ENCODE measurements at places on chromosomes 3 and 15.

DNA sequence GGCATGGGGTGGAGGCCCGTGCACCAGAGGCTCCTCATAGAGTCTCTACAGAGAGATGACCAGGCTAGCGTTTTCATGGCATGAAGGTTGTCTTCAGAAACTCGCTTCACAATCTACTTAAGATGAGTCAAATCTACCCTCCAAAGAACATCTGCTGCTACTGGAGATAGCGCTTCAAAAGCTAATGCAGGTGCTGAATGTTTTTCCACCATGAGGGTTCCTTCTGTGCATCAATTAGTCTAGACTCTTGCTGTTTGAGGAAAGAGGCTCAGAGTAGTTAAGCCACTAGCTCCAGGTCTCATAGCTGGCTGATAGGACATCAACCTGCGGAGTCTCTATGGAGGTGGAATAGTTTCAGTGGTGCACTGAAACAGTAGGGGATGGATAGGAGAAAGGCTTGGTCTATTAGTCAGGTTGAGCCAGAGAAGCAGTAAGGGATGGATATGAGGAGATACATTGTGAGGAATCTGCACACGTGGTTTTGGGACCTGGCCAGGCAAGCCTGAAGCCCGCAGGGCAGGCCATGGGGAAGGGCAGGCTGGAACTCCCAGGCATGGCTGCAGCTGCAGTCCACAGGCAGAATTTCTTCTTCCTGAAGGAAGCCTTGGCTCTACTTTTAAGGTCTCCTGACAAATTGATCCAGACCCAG lies 117.5 kb downstream of the APBA2 start:
- DNase-seq: no peak

GRCh38 chr3:72453706-72454105 lies 394.5 kb downstream of the SHQ1 start:
- DNase-seq: no peak

- DNase-seq: no peak
Observed at GRCh38 chr15:35746121-35746520, 200.2 kb upstream of the DPH6 start.

DNA sequence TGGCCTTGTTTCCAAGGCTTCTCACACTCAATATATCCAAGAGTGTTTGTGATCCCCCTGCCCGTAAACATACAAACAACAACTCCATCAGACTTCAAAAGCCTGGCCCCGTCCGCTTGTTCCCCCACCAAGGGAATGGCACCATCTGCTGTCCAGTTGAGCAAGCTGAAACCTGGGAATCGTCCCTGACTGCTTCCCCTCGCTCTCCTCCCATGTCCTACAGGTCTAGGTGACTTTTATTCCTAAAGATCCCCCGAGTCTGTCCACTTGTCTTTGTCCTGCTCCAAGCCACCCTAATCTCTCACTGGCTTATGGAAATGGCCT lies 27.9 kb upstream of the FAM174B start:
- DNase-seq: no peak

GRCh38 chr3:149658744-149659497 lies 1.1 kb upstream of the WWTR1 start:
- DNase-seq: no peak

- no peak for DNase-seq
Observed at GRCh38 chr3:126480861-126481260, 5.2 kb upstream of the ZXDC start.

DNA sequence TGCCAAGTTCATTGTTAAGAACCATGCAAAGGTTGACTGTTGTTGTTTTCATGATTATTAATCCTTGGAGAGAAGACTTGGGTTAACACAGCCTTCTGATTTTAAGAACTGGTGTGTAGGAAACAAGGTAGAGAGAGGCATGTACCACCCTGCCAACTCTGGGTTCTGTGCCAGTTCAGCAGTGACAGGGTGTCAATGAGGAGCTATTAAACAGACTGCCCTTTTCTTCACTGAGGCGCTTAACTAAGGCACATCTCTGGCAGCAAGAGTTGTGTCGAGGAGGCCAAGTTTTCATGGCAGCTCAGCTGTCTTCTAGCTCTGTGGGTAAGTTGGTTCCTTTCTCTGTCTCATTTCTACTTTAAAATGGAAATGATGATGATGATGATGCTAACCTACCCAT lies 117.6 kb downstream of the FEZF2 start:
- no peak for DNase-seq

DNA sequence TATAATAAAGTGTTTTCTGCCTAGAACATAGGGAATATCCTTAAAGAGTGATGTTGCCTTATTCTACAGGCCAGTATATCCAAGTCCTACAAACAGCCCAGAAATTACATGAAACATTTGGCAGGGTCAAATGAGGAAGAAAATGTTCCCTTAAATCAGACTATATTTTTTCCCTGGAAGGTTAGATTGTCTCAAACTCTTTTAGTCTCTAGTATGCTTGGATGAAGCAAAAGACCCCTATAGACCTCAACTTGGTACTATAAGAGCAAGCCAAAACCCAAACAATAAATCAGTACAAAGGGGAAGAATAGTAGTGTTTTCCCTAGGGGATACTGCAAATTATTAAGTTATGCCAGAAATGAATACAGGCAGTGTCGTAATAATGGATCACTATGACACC lies 310.2 kb downstream of the SLC9A9 start:
- DNase-seq: no peak

- no peak for DNase-seq
Observed at GRCh38 chr3:38555149-38555840, 59.2 kb downstream of the EXOG start.

DNA sequence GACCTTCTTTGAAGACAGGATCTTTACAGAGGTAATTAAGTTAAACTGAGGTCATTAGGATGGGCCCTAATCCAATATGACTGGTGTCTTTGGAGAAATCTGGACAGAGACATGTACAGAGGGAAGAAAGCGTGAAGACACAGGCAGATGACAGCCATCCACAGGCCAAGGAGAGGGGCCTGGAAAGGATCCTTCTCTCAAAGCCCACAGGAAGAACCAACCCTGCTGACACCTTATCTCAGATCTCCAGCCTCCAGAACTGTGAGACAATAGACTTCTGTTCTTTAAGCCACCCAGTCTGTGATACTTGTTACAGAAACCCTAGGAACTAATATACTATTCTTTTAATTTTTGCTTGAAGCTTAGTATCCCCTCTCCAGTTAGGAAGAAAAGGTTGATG lies 74.2 kb downstream of the WDR76 start:
- DNase-seq: no peak

- DNase-seq: no peak
Observed at GRCh38 chr3:177185035-177185574, 12.2 kb downstream of the TBL1XR1 start.

GRCh38 chr15:60548101-60548500 lies 69.2 kb upstream of the ICE2 start:
- DNase-seq: no peak

- DNase-seq: no peak
Observed at GRCh38 chr3:143442814-143443447, 323.4 kb downstream of the CHST2 start.

- no peak for DNase-seq
Observed at GRCh38 chr15:101188637-101189408, 63.0 kb downstream of the CHSY1 start.

DNA sequence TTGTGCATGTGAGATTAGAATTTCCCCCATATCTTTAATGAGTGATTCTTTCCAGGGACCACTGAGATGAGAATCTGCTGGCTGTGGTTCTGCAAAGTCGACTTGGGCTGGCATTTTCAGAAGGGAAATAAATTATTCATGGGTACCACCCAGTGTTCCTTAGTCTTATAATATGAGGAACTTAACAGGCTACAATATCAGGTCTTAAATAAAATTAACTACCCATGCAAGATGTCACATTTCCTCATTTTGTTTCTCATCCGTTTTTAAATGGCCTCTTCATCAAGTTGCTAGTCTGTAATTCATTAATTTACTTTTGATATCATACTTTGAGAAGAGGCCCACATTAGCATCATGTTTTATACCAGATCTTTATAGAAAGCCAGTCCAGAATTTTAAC lies 58.3 kb upstream of the SKOR1 start:
- no peak for DNase-seq

Data from sciatic nerve (tissue), 2 donors.